SJCRH30 (cell line): ENCODE measurements at places on chromosomes 11 and 22. TPM values are rescaled to one million over a fixed set of nuclear protein-coding genes. Genes with fewer than 3 reads are reported as not detected.

Gene CARD18
- not detected in 2 replicates for total RNA-seq

Gene OR51A4
- total RNA-seq: not detected in 2 replicates

Gene PRG2
- not detected in 2 replicates for total RNA-seq

Gene TEX54
- not detected in 2 replicates for total RNA-seq

Gene GTSE1
- total RNA-seq: 48.1 and 57.8 TPM in 2 replicates

Gene APOL1
- 0.12 and 0.30 TPM in 2 replicates for total RNA-seq

Gene NCAPH2
- 87.0 and 94.2 TPM in 2 replicates for total RNA-seq

DNA sequence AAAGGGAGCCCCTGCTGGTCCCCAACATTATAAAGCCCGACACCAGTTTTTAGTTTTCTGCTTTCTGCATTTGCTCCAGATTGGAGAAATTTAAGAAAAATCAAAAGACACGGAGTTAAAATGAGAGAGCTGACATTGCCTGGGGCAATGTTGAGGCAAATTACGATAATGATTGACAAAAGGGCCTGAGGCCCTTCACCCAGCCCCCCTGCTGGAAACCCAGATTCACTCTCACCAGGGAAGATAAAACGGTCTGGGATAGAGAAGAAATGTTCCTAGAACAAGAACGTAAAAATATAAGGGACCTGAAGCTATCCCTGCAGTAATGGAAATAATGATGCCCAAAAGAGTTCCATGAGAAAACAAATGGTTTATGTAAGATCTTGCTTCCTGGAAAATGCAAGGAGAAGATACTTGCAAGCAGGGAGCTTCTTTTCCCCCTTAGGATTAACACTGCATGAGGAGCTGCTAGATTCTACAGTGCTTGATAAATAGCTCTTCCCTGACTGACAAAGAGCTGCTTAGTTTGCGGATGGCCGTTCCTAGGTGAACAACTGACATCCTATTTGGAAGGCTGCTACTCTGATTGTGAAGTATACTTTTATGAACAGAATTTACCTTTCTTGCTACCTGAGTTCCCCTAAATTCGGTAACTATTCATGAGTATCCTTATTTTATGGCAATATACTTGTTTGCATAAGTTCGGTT lies 40.6 kb upstream of the GNAZ start:
- H3K4me1 ChIP-seq: no peaks in the 10 kb centered on the region
- no peak overlapping the region for H3K4me3 ChIP-seq
- DNase-seq: no peak
- no peak overlapping the region for H3K27ac ChIP-seq

DNA sequence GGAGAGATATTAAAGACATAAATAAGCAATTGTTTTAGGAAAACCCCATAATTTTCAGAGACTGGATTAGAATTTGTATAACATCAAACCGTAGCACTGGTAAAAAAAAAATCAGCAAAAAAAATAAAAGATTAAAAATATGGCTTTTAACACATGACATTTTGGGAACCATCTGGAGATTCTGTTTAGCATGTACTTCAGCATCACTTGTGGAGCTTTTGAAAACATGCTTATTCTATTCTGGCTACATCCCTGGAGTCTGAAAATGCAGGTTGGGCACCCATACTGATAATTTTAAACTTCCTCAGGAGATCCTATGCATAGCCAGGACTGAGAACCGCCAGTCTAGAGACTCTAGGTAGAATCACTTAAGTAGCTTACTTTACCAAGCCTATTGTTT lies 1190.9 kb downstream of the LRRC4C start:
- no peak overlapping the region for H3K4me3 ChIP-seq
- no peaks in the 10 kb centered on the region for H3K36me3 ChIP-seq
- H3K27ac ChIP-seq: no peak overlapping the region
- no peaks in the 10 kb centered on the region; the same call in 1 of the 2 replicates for H3K27me3 ChIP-seq
- H3K4me1 ChIP-seq: no peaks in the 10 kb centered on the region

- H3K27ac ChIP-seq: no peak overlapping the region
- no peak overlapping the region for H3K4me3 ChIP-seq
- no peaks in the 10 kb centered on the region for H3K4me1 ChIP-seq
- H3K27me3 ChIP-seq: no peaks in the 10 kb centered on the region
- peaks cover 37% of the 10 kb centered on the region for H3K36me3 ChIP-seq
These were observed 11.4 kb downstream of the KDELR3 start for GRCh38 chr22:38479096-38479837.

- peaks cover 20% of the 10 kb centered on the region; the same call in 1 of the 2 replicates for H3K27me3 ChIP-seq
- H3K27ac ChIP-seq: no peak overlapping the region
- H3K4me1 ChIP-seq: peaks cover 10% of the 10 kb centered on the region; the same call in 1 of the 2 replicates
These were observed 73.2 kb upstream of the TCF20 start for GRCh38 chr22:42343531-42344081.

DNA sequence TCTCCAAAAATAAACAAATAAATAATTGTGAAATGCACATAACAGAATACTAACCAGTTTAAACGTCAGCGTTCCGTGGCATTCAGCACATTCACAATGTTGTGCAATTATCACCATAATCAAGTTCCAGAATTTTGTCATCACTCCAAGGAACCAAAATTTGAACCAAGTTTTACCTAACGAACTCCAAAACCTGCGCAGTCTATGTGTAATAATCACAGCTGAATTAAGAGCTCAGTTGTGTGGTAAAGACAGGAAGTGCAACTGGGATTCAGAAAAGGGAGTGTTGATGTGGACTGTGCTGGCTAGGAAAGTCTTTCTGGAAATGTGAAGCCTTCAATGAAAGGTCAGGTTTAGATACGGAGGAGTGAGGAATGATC lies 5.4 kb upstream of the MCAM start:
- peak overlapping the region; percentile 51; the same call in 1 of the 2 replicates for H3K4me3 ChIP-seq
- H3K4me1 ChIP-seq: peaks cover 15% of the 10 kb centered on the region
- H3K36me3 ChIP-seq: no peaks in the 10 kb centered on the region
- no peak overlapping the region for H3K27ac ChIP-seq

DNA sequence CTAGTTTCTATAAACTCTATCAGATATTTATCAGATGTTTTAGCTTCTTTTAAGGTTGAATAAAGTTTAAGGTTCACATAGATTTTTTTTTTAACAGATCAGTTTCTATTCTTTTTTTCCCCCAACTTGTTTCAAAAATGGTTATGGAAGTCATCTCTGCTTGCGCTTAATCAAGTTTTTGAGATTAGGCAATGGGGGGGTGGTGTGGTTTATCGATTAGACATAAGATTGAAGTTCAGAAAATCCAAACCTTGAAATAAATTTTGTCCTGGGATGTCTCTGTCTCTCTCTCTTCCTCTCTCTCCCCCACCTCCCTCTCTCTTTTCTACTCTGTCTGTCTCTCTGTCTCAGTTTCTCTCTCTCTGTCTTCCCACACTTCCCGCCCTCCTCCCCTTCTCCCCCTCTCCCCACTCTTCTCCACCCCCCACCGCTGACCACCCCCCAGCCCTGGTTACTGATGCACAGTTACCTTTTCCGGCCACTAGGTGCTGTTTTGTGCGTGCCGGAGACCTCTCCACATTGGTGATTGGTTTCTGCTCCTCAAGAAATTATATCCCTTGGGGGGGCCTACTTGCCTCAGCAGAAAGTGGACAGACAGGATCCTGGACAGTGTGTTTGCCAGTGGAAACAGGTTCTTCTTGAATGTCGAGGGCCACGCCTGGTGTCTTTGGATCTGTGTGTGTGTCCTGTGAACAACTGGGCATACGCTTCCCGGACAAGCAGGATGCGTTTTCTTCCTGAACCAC lies 29.7 kb upstream of the ANO1 start:
- no peaks in the 10 kb centered on the region for H3K36me3 ChIP-seq
- no peak overlapping the region for H3K27ac ChIP-seq
- no peak for DNase-seq
- H3K27me3 ChIP-seq: no peaks in the 10 kb centered on the region
- no peaks in the 10 kb centered on the region for H3K4me1 ChIP-seq
- no peak overlapping the region for H3K4me3 ChIP-seq

GRCh38 chr11:131746201-131746600 lies 375.8 kb downstream of the NTM start:
- no peaks in the 10 kb centered on the region for H3K4me1 ChIP-seq
- no peak overlapping the region for H3K4me3 ChIP-seq
- no peaks in the 10 kb centered on the region for H3K27me3 ChIP-seq
- no peak overlapping the region for H3K27ac ChIP-seq
- no peaks in the 10 kb centered on the region for H3K36me3 ChIP-seq

DNA sequence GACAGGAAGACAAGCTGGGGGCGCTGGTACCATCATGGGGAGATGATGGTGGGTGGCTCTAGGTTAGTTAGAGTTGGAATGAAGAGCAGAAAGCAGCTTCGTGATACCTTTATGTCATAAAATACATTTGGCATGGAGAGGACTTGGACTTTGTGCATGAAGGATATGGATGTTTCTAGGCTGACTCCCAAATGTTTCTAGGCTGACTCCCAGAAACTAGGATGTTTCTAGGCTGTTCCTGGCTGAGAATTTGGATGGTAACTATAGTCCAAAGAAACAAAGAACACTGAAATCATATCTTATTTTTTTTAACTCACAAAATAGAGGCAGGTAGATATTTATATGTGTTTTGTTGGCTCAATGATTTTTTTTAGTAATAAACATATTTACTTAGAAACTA lies 89.4 kb upstream of the VPREB1 start:
- no peak overlapping the region for H3K4me3 ChIP-seq
- no peak for DNase-seq
- no peaks in the 10 kb centered on the region; the same call in 1 of the 2 replicates for H3K36me3 ChIP-seq
- H3K4me1 ChIP-seq: no peaks in the 10 kb centered on the region
- 0 out of 2 replicates have a peak, but pooled peaks cover 5% of the 10 kb centered on the region for H3K27me3 ChIP-seq
- H3K27ac ChIP-seq: no peak overlapping the region

- no peaks in the 10 kb centered on the region for H3K36me3 ChIP-seq
- no peaks in the 10 kb centered on the region for H3K27me3 ChIP-seq
- no peak overlapping the region for H3K4me3 ChIP-seq
- DNase-seq: no peak
These were observed 17.5 kb downstream of the BCL9L start for GRCh38 chr11:118908264-118908663.

- no peak overlapping the region for H3K27ac ChIP-seq
- no peak for DNase-seq
- H3K4me3 ChIP-seq: no peak overlapping the region
- H3K27me3 ChIP-seq: no peaks in the 10 kb centered on the region
- peaks cover 10% of the 10 kb centered on the region for H3K4me1 ChIP-seq
- no peaks in the 10 kb centered on the region for H3K36me3 ChIP-seq
These were observed 32.1 kb downstream of the GDPD5 start for GRCh38 chr11:75493626-75494025.

- no peak for DNase-seq
- no peak overlapping the region for H3K4me3 ChIP-seq
- H3K27me3 ChIP-seq: no peaks in the 10 kb centered on the region; the same call in 1 of the 2 replicates
- no peak overlapping the region for H3K27ac ChIP-seq
- H3K36me3 ChIP-seq: no peaks in the 10 kb centered on the region
These were observed 239.5 kb downstream of the BUD13 start for GRCh38 chr11:116533186-116533825.

GRCh38 chr11:11449327-11449726 lies 96.3 kb upstream of the CSNK2A3 start:
- peaks cover 4% of the 10 kb centered on the region; the same call in 1 of the 2 replicates for H3K4me1 ChIP-seq
- no peak overlapping the region for H3K4me3 ChIP-seq
- no peak overlapping the region for H3K27ac ChIP-seq
- no peak for DNase-seq

GRCh38 chr11:66600631-66601233 lies 7.7 kb downstream of the CCS start:
- H3K27me3 ChIP-seq: no peaks in the 10 kb centered on the region
- no peaks in the 10 kb centered on the region for H3K4me1 ChIP-seq
- H3K36me3 ChIP-seq: no peaks in the 10 kb centered on the region
- H3K4me3 ChIP-seq: no peak overlapping the region
- no peak overlapping the region for H3K27ac ChIP-seq
- DNase-seq: no peak

DNA sequence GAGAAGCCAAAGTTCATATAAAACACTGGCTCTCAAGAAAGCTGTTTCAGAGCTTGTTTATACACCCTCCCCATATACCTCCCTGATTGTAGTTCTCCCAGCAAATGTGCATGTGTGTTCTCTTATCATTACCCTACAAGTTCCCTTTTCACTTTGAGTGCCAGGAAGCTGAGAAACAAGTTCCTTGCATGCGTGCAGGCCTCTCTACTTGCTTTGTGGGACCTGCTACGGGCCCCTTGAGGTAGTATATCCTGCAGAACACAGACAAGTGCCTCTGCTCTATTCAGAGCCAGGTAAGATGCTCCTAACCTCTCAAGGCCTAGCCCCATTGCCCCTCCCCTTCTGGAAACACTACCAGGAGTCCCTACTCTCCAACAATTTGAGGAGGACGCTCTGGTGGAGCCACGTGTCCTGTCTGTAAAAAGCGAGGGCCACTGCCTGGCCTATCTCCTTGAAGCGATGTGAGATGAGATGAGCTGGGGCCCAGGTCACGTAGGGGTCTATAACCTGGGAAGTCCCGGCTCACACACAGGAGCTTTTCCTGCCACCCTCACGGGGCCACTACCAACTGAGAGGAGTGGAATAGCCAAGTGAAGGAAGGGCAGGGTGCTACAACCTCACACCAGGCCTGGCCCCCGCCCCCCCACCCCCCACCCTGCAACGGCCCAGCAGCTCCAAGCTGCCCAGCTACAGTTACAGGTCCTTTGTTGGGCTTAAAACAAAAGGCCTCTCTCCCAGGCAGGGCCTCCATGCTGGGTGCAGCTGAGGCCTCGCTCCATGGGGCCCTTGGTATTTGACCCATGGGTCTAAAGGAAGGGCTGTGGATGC lies 2.6 kb upstream of the ATP5MGL start:
- H3K36me3 ChIP-seq: no peaks in the 10 kb centered on the region; the same call in 1 of the 2 replicates
- no peak for DNase-seq
- H3K27me3 ChIP-seq: no peaks in the 10 kb centered on the region
- H3K4me1 ChIP-seq: peaks cover 34% of the 10 kb centered on the region

DNA sequence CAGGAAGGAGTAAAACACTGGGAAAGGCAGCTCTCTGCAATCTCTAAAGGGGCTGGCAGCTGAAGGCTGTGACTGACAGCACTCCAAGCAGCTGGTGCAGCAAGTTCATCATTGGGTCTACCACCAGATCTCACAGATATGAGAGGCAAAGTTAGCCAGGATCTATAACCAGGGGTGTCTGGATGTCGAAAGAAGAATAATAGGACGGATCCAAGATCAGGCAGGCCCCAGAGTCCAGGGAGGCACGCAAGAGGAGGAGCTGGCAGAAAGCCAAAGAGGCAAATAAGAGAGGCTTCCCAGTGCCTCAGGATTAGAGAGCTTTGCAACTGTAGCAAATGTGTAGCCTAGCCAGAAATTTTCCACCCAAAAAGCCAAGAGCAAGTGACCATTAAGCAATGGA lies 77.1 kb downstream of the RBMXL2 start:
- H3K36me3 ChIP-seq: no peaks in the 10 kb centered on the region
- H3K4me1 ChIP-seq: no peaks in the 10 kb centered on the region
- no peak overlapping the region for H3K4me3 ChIP-seq
- H3K27me3 ChIP-seq: no peaks in the 10 kb centered on the region
- no peak overlapping the region for H3K27ac ChIP-seq

- no peaks in the 10 kb centered on the region for H3K36me3 ChIP-seq
- DNase-seq: peak; percentile 57
- H3K27ac ChIP-seq: peak overlapping the region; percentile 40
- no peaks in the 10 kb centered on the region for H3K27me3 ChIP-seq
- H3K4me1 ChIP-seq: peaks cover 19% of the 10 kb centered on the region
These were observed 32.7 kb downstream of the ARHGAP42 start for GRCh38 chr11:100719809-100720221.
